ENCODE measurements at places on chromosomes 13 and 19.

DNA sequence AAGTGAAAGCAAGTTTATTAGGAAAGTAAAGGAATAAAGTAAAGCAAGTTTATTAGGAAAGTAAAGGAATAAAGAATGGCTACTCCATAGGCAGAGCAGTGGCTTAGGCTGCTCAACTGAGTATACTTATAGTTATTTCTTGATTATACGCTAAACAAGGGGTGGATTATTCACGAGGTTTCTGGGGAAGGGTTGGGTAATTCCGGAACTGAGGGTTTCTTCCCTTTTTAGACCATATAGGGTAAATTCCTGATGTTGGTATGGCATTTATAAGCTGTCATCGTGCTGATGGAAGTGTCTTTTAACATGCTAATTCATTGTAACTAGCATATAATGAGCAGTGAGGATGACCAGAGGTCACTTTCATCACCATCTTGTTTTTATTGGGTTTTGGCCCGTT lies 194.3 kb downstream of the DLEU7 start:
- no peak for DNase-seq

- DNase-seq = no peak
Measured at GRCh38 chr13:66774046-66774445, 456.1 kb downstream of the PCDH9 start.

GRCh38 chr13:51317262-51317661 lies 22.2 kb upstream of the SERPINE3 start:
- no peak for DNase-seq

GRCh38 chr19:49653466-49653806 lies 11.4 kb downstream of the SCAF1 start:
- no peak for DNase-seq

- DNase-seq = no peak
Measured at GRCh38 chr13:114056205-114057013, 76.0 kb downstream of the RASA3 start.

DNA sequence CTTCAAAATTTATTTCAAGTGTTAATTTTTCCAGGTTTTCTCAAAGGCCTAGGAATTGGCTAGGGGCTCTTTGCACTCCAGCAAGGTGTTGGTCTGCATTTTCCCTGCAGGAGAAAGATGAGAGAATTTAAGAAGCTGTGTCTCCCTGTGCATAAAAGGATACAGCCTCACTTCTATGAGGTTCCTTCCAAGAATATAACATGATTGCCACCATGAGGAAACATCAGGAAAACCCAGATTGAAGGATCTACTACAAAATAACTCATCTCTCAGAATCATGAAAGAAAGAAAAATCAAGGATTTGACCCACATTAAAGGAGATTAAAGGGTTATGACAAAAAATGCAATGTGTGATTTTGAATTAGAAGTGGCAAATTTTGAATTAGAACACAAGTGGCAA lies 69.9 kb downstream of the RUBCNL start:
- DNase-seq = no peak

DNA sequence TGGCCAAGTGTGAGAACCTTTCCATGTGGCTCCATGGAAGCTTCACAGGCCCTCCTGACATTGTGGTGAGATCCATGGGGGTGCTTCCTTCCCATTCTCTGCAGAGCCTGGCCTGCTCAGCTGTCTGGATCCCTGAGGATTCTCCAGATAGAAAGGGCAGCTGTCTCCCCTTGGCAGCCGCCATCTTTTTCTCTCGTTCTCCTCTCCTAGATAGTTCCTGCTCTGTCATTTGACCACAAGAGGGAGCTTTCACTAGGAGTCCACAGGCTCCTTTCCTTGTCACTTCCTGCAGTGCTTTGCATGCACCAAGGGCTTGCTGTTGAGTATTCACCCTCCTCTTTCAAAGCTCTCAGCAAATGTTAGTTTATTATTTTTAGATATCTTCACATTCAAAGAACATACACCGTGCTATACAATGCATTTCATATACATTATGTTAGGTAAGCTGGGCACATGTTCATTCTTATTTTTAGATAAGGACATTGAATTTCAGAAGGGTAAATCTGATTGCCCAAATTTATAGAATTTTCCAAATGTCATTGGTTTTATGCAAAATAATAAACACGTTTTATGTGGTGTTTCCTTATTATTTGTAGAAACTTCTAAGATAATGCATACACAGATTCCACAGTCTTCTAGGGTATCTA lies 133.2 kb downstream of the FRY start:
- no peak for DNase-seq

DNA sequence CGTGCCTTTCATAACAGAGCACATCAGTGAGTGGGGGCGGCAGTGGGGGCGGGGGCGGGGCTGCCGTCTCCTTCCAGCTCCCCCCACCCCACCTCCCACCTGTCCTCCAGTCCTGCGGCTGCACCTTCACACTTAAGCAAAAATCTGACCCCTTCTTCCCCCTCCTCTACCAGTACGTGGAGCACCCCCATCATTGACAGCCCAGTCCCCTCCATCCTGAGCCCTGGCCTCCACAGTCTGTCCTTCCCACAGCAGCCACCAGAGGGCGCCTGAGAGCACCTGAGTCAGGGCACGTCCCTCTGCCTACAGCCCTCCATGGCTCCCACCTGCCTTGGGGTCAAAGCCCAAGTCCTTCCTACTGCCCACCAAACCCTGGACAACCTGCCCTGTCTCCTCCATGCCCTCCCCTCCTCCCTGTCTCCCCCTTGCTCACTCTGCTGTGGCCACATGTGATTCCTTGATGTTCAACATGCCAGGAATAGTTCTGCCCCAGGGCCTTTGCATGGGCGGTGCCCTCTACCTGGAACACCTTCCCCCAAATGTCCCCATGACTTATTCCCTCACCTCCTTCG lies 4.0 kb downstream of the EBI3 start:
- peak; percentile 16 for DNase-seq

DNA sequence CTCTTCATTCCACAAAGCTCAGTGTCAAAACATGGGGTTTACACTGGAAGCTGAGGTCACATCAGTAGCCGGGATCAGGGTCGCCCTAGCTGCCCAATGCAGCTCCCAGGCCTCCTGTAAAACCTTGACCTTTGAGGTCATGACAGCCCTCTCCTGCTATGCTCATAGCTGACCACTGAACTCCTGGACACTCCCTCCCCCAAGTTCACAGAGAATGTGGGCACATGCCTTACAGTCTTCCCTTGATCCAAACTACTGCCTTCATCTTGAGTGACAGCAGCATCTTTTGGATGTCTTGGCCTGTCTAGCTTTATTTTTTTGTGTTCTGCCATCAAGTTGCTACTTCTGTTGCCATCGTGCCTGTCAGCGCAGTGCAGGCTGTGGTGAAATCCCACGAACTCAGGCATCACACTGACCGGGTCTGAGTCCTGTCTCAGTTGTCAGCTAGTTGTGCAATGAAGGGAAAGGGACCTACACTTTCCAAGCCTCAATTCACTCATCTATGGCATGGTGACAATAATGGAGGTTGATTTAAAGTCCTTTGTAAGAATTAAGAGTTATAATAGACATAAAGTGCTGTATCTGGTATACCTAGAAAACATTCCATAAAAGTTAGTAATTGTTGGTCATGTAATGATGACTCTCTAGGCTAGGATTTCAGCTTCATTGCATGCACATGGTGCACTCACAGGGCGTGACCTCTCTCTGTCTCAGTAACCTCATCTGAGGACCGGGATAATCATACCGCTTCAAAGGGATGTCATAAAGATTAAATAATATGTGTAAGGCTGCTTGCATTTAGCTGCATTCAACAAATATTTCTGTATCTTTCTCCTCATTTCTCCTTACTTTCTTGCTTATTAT lies 16.4 kb upstream of the ALOX5AP start:
- no peak for DNase-seq
